Large intestine (tissue), 12 donors: ENCODE measurements at places on chromosomes 4 and X. TPM values are rescaled to one million over a fixed set of nuclear protein-coding genes. Genes with fewer than 3 reads are reported as not detected.

The TMEM150C gene
- polyA plus RNA-seq, result 3.9 TPM

The TMSB15A gene
- 18.6 TPM for polyA plus RNA-seq

The KLHL8 gene
- polyA plus RNA-seq, result 15.9 TPM

The INTU gene
- polyA plus RNA-seq, result 7.7 TPM

The KDR gene
- 14.5 TPM for polyA plus RNA-seq

The GYPE gene
- 0.70 TPM for polyA plus RNA-seq

The TMPRSS11E gene
- polyA plus RNA-seq, result 0.04 TPM

The RHOXF1 gene
- polyA plus RNA-seq, result 1.2 TPM

The ATOH1 gene
- 34.2 TPM for polyA plus RNA-seq

The DHX15 gene
- polyA plus RNA-seq, result 142 TPM

The CYSLTR1 gene
- polyA plus RNA-seq, result 2.1 TPM

The MBNL3 gene
- polyA plus RNA-seq, result 16.4 TPM

The WDR17 gene
- 3.2 TPM for polyA plus RNA-seq

The HTN3 gene
- polyA plus RNA-seq, result not detected

The JCHAIN gene
- 1.5 TPM for polyA plus RNA-seq

The TLR8 gene
- 0.67 TPM for polyA plus RNA-seq

The DCAF12L1 gene
- 0.06 TPM for polyA plus RNA-seq

The ABLIM2 gene
- 5.9 TPM for polyA plus RNA-seq

The TRIM75 gene
- 0.04 TPM for polyA plus RNA-seq

The ASB9 gene
- 3.8 TPM for polyA plus RNA-seq

The DCAF8L2 gene
- polyA plus RNA-seq, result 0.03 TPM

The ARX gene
- 1.8 TPM for polyA plus RNA-seq

The BEND2 gene
- polyA plus RNA-seq, result not detected

The CSN1S1 gene
- not detected for polyA plus RNA-seq

The CXorf58 gene
- polyA plus RNA-seq, result 0.13 TPM

The CENPI gene
- 4.5 TPM for polyA plus RNA-seq

The PPBP gene
- polyA plus RNA-seq, result 1.8 TPM

The SH2D1A gene
- polyA plus RNA-seq, result 0.82 TPM

The SPANXN2 gene
- 1.6 TPM for polyA plus RNA-seq

The TLR10 gene
- polyA plus RNA-seq, result 2.2 TPM

The PNMA6F gene
- polyA plus RNA-seq, result 0.01 TPM

The CCKAR gene
- polyA plus RNA-seq, result 0.52 TPM

The DMRTC1 gene
- polyA plus RNA-seq, result not detected

The ATG4A gene
- 20.6 TPM for polyA plus RNA-seq

The SLC38A5 gene
- polyA plus RNA-seq, result 66.3 TPM

The AFF2 gene
- 1.6 TPM for polyA plus RNA-seq

The PABPC4L gene
- 3.1 TPM for polyA plus RNA-seq

The ADRA2C gene
- 0.90 TPM for polyA plus RNA-seq

The AFP gene
- 442 TPM for polyA plus RNA-seq

The SPATA4 gene
- 0.09 TPM for polyA plus RNA-seq

The CXCL13 gene
- 5.2 TPM for polyA plus RNA-seq

The TMEM128 gene
- 32.3 TPM for polyA plus RNA-seq

The PAGE2 gene
- 0.15 TPM for polyA plus RNA-seq

The PCDH18 gene
- 39.0 TPM for polyA plus RNA-seq

The GLRA2 gene
- 1.0 TPM for polyA plus RNA-seq

The ABCG2 gene
- 5.7 TPM for polyA plus RNA-seq

The RPS6KA6 gene
- polyA plus RNA-seq, result 8.2 TPM
